ENCODE measurements at places on chromosomes 4 and X.
A peak's percentile ranks its signal among the peaks of the same experiment; 100 is the strongest.

GRCh38 chrX:154717824-154718223, 33.1 kb downstream of the GAB3 start:
- no peak for DNase-seq

DNA sequence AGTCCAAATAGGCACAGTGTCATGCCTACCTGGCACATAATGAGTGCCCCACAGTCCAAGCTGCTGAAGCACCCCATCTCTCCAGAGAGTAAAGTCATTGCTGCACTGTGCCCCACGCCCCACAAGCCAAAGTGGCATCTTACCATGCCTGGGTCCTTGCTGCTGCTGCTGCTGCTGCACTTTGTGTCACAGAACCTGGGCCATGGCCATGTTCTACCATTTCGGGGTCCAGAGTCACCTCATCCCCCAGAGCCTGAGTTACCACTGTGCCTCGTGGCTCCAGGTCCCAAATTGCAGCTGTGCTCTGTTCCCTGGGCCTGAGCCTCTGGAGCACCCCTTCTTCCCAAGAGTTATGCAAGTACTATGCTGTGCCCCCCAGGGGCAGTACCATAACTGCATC, 40.5 kb downstream of the SLC10A7 start:
- DNase-seq: no peak

DNA sequence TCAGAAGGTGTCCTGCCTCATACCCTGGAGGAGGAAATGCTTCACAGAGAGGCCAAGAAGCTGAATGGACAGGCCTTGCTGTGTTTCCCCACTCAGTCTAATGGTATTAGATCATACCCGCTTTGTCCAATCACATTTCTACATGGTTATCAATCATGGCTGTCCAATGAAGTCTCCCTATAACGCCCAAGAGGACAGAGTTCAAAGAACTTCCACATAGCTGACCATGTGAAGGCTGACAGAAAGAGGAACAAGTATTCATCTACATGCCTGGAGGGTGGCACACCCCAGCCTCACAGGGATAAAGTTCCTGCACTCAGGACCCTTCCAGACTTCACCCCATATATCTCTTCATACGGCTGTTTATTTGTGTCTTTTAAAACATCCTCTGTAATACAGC, 123.4 kb downstream of the MANBA start:
- no peak for DNase-seq

DNA sequence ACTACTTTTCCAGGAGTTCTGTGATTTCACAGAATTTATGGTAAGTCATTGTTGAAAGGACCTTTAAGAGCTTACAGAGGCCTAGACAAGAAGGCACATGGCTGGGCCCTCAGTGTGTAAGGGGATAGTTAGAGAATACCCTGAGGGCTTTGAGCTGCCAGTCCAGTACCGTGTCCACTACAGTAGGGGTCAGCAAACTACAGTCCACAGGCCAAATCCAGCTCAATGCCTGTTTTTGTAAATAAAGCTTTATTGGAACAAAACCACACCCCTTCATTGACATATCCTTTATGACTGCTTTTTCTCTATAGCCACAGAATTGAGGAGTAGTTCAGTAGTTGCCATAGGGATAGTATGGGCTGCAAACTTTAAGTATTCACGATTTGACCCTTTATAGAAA, 176.2 kb downstream of the MID1 start:
- DNase-seq: no peak

GRCh38 chrX:103742339-103742738, 31.6 kb downstream of the TMEM31 start:
- no peak for DNase-seq

- no peak for DNase-seq
Observed at GRCh38 chr4:25882226-25882625, 19.4 kb upstream of the SEL1L3 start.

DNA sequence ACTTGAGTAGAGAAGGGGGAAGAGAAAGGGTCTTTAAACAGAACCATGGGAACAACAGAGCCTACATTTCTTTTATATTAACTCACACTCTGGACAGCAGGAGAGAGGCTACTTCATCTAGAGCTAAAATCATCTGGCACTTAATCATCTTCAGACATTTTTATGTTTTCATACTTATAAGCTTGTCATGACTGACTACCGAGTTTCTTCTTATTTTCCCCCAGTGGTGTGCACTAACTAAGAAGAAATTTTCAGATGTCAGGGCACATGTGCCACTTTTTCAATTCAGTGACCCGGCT, 11.8 kb upstream of the RTL5 start:
- no peak for DNase-seq

- DNase-seq: no peak
Observed at GRCh38 chr4:85152480-85152879, 186.0 kb upstream of the WDFY3 start.

GRCh38 chrX:152918707-152919106, 20.8 kb downstream of the ZNF185 start:
- no peak for DNase-seq

DNA sequence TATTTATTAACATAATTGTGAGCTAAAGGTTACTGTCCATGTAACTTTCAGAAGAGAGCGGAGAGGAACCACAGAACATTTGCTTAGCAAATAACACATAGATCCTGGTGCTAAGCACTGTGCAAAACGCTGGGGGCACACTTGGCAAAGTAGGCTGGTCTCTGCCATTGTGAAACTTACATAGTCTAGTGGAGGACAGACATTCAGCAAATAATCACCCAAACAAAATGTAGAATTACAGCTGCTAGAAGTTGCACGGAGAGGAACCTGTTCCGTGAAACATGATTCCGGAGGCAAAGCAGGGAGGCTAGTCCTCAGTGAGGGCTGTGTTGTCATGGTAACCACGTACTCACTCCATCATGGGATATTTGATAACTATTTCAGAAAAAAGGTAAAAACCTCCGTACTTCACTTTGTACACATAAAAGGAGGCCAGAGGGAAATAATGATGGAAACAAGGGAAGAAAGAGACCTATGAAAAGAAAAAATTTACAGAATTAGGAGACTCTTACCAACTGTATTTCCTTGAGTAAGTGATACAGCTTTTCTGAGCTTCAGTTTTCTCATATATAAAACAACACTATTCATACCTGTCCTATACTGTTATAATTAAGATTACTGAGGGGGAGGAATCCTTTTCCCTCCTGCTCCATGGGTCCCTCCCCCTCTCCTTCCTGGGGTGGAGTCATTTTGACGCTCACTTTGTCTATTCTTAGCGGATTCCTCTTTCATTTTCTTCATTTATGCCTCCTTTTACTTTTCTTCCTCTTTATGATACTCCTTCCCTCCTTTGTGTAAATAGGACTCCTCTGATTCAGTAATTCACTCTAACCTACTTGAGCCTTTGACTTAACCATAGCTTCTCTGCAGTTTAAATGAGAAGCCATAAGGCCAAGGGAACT, 825 bp upstream of the RASGEF1B start:
- DNase-seq: no peak

- no peak for DNase-seq
Observed at GRCh38 chr4:184889666-184890335, 64.0 kb upstream of the ACSL1 start.

DNA sequence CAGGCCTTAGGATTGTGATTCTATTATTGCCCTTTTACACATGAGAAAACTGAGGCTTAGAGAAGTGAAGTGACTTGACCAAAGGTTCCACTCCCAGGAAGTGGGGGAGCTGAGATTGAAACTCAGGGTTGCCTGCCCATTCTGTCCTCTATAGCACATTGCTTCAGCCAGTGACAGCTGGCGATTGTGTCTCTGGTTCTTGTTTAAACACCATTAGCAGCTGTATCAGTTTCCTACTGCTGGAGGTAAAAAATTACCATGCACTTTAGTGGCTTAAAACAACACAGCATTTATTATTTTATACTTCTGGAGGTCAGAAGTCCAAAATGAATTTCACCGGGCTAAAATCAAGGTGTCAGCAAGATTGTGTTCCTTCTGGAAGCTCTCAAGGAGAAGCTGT, 205.8 kb upstream of the MAMLD1 start:
- no peak for DNase-seq

- no peak for DNase-seq
Observed at GRCh38 chr4:24849756-24850155, 54.4 kb downstream of the SOD3 start.

GRCh38 chrX:44162964-44163475, 180.5 kb downstream of the EFHC2 start:
- DNase-seq: no peak

- DNase-seq: no peak
Observed at GRCh38 chrX:21524008-21524407, 134.1 kb downstream of the KLHL34 start.

DNA sequence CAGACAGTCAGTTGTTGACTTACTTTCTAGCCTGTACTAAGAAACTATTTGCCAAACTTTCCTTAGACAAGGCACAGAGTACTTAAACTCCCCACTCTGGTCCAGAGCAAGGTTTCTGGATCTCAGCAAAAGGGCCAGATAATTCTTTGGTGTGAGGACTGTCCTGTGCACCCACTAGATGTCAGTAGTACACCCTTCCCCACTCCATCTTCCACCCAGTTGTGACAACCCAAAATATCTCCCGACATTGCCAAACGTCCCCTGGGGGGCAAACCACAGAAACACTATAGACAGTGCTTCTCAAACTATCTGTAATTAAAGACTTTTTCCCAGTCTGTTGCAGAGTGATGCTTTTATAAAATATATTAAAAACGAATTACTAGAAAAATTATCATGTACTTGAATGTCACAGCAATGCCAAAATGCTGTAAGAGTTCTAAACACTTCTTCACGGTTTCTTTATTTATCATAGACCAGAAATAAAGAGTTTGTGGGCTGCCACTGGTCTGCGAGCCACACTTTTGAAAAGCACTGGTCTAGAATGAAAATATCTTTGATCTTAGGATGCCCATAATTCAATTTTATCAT, 203.5 kb downstream of the PRDM5 start:
- no peak for DNase-seq

GRCh38 chr4:7370038-7370437, 64.7 kb downstream of the PSAPL1 start:
- no peak for DNase-seq

GRCh38 chr4:15042529-15043167, 40.4 kb downstream of the CPEB2 start:
- DNase-seq: no peak

DNA sequence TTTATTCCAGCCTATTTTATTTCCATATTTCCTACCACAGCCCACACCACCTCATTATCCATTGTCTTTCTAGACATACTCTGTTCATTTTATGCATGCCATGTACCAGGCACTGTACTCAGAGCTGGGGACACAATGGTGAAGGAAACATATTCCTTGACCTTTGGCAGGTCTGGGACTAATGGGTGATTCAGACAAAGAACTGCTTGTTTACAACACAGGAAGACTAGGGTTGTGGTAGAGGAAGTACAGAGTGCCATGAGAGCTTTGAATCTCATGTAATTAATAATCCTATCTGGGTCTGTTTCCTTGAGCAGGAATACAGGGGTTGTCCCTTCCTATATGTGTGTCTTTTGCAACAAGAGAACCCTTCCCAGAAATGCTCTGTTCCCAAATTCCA, 75.1 kb upstream of the NUDT10 start:
- no peak for DNase-seq

DNA sequence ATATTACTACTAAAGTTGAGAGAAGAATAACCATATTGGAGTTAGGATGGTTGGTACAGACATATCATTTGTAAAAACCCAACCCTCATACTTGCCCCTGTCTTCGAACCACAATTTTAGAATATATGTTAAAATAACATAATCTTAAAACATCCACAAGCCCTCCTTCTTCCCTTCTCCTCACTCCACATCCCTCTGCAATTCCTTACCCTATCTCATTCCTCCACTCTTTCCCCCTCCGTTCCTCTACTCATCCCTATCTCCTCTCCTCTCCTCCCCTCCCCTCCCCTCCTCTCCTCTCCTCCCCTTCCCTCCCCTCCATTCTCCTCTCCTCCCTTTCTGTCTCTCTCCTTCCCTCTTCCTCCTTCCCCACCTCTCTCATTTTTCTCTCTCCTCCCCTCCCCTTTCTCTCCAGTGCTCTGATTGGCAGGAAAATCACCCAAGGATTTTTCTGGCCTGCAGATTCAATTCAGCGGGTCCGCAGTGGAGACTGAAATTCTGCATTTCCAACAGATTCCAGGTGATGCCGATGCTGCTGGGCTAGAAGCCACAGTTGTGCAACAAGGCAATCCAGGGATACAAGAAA, 17.4 kb upstream of the ODAM start:
- no peak for DNase-seq

GRCh38 chrX:21798677-21799219, 40.7 kb upstream of the MBTPS2 start:
- DNase-seq: no peak

DNA sequence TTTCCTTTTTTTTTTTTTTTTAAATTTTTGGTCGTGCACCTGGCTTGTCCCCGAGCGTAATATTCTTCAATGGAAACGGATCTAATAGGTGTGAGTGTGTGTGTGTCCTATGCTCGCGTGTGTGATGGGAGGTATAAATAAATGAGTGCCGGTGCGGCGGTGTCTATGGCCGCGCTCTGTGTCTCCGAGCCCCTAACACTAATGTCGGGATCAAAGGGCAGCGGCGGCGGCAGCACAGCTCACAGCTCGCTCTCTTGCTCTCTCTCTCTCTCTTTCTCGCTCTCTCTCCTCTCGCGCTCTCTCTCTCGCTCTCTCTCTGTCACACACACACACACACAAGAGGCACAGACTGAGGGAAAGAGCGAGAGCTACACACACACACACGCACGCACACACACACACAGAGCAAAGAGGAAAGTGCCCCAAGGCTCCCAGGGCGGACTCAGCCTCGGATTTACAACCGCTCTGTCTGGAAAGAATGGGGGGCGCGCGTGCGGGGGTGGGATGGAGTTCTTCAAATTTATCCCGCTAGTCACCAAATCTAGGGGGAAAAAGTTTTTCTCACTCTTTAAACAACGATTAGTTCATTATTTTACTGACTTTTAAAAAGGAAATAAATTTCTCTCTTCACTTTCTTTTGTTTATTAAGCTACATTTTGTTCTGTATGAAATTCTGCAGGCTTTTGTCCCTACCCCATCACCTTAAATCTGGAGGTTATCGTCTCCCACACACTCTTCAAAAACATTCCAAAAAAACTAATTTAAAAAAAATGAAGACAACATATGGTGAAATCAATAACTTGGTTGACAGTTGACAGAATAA, at the start of gene ZNF827:
Gene ZNF827 (minus strand): TSS at position 206 of the 823 bp plus-strand sequence. CDS start 416 bp downstream, outside the sequence.
- DNase-seq: peak; percentile 16

GRCh38 chr4:123802082-123802645, 405.6 kb downstream of the SPRY1 start:
- DNase-seq: no peak

DNA sequence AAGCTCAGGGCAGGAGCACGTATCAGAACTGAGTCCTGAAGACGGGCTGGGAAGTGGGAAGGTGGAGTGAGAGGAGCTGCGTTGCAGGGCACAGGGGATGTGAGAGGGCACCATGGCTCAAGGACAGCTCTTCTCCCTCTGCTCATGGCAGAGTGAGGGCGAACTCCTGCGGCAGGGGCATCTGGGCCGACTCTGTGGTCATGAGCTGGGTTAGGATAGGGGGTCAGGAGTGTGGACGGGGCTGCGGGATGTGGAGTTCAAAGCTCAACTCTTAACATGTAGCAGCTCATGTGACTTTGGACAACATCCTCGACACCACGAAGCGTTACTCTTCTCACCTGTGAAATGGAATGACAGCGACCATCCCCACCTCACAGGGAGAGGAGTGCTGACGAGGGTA, 19.4 kb upstream of the SORCS2 start:
- DNase-seq: no peak

GRCh38 chr4:114690571-114690970, 92.0 kb downstream of the UGT8 start:
- DNase-seq: no peak

GRCh38 chr4:6516762-6517161, 44.3 kb upstream of the PPP2R2C start:
- DNase-seq: no peak

Measured in stimulated activated CD8-positive, alpha-beta memory T cell treated with anti-CD3 and anti-CD28 coated beads, Interleukin-15, amount 100 ng/mL, for 24 hours (primary cell).